ENCODE measurements at places on chromosomes 11 and 22.
A peak's percentile ranks its signal among the peaks of the same experiment; 100 is the strongest.

DNA sequence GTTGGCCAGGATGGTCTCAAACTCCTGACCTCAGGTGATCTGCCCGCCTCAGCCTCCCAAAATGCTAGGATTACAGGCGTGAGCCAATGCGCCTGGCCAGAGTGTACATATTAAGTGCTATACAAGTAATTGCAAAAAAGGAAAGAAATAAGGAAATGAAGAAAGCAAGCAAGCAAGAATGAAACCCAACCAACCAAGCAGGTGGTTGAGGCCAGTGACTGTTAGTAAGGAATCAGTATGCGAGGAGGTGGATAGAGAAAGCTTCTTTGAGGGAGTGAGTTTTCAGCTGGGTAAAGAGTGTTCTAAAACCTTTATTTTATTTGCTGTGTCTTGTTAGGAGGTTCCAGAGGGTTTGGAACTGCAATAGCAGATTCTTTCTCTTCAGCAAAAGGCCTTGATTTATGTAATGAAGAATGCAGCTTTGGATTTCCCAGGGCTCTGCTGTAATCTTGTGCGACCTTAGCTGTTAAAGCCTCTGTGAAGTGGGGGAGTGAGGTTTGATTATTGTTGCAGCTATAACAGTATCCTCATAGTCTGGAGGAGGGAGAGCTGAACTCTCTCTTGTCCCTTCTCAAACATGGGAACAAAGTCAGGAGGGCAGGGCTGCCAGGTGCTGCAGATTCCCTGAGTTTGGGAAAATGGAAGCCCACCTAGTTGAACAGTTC, 5.7 kb downstream of the AMPD3 start:
- no peak for DNase-seq

GRCh38 chr22:40728731-40729189, 49.5 kb downstream of the MCHR1 start:
- no peak for DNase-seq

GRCh38 chr11:17790453-17790852, 55.9 kb downstream of the KCNC1 start:
- DNase-seq = no peak

DNA sequence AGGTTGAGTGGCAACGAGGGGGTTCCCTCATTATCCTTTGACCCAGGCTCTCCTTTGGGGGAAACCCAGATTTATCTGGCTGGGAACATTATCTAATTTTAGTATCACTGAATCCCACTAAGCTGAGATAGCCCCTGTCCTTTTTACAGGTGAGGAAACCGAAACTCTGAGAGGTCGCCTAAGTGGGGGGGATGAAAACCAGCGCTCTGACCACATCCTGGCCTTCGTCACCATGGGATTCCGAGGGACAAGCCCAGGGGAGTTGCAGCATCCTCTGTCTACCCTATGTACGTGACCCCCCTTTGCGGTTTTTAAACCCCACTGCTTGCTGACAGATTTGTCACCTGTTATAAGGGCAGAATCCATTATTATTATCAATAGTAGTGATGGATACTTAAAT, 61.0 kb downstream of the ISX start:
- DNase-seq = no peak

- DNase-seq = no peak
These were observed 1.6 kb downstream of the CD5 start for GRCh38 chr11:61103851-61104423.

- no peak for DNase-seq
These were observed 13.0 kb downstream of the GRAP2 start for GRCh38 chr22:39913886-39914285.

GRCh38 chr11:119030029-119030328, 698 bp downstream of the SLC37A4 start:
- no peak for DNase-seq

GRCh38 chr11:133663135-133663985, 131.1 kb upstream of the OPCML start:
- no peak for DNase-seq

DNA sequence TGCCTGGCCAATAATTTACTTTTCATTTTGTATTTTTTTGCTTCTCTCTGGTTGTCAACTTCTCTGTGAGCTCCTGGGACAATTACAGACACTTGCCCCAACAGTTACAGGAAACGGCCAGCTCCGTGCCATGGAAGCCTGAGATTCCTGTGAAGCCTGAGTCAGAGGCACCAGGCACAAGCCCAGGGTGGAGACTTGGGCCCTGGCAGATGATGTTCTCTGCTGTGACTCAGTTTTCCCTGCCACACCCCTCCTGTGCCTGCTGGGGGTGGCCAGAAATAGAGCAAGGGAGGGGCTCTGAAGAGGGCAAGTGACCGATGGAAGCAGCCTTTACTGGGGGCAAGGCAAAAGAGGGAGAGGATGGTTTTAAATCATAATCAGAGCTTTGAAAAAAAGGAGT, 4.9 kb downstream of the ATP5MGL start:
- no peak for DNase-seq

GRCh38 chr11:72227316-72228228, 3.0 kb downstream of the INPPL1 start:
- DNase-seq = no peak

DNA sequence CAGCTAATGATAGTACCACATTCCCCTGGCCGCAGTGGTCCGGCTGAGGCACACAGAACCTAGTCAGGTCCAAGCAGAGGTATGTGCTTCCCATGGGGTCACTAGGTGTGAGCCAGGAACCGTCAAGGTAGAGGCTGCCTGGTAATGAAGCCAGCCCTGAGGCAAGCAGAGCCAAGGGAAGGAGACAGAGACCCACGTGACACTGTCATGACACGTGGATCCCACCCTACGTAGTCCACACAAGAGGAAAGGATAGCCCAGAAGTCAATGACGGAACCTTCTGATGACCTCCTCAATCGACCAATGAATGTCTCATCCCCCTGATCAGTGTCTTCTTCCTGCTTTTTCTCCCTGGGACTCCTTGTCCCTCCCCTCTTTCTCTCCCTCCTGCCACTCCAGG, 19.0 kb downstream of the A4GALT start:
- no peak for DNase-seq

DNA sequence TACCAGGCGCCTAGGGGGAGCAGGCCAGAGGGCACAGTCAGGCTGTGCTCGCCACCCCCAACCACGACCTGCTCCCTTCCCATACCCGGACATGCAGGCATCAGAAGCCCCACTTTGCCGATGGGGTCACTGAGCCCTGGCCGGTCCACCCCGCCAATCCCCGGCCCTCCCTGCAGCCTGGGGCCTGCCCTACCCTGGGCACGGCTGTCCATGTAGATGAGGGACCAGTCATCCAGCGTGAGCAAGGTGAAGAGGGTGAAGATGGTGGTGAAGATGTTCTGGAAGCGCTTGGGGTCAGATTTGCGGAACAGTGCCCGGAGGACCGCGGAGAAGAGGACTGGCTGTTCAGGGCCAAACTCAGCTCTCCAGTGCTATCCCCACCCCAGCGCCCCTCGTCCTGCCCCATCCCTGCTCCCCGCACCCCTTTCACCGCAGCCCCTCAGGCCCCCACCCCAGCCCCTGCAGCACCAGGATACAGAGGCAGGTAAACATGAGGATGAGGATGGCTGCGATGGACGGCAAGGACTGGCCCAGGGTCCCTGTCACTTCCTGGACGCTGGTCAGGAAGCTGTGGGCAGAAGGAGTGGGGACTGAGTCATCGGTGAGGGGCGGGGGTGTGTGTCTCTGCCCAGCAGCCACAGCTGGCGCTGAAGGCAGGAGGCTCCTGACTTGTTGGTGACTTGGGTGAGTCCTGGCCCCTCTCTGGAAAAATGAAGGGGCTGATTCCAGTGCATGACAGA, 5.5 kb downstream of the CATSPER1 start:
- no peak for DNase-seq

GRCh38 chr22:47282366-47282765, 519.9 kb downstream of the TBC1D22A start:
- no peak for DNase-seq

DNA sequence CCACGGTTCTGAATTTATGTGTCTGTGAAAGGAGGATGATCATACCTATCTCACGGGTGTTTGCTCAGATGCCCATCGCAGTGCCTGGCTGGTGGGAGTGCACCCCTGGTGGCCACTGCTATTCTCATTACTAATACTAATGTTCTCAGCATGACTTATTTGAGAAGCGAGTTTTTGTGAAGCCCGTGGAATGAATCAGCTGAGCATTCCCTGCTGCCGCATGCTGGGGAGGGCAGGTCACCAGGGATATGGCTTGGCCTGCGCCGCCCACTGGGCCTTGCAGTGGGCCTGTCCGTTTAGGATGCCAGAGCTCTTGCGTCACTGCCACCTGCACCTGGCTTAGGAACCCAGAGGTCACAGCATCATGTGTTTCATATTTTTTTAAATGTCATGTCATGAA, 16.9 kb downstream of the CTTN start:
- DNase-seq = no peak

GRCh38 chr11:65121865-65122696, at the start of the genes FAU and MRPL49:
TSS of gene FAU (minus strand) at chr11:65122134. CDS start at chr11:65121813, 321 bp downstream.
TSS of gene MRPL49 (plus strand) at chr11:65122321. CDS start at chr11:65122347, 26 bp downstream.
- DNase-seq = peak; percentile 60

DNA sequence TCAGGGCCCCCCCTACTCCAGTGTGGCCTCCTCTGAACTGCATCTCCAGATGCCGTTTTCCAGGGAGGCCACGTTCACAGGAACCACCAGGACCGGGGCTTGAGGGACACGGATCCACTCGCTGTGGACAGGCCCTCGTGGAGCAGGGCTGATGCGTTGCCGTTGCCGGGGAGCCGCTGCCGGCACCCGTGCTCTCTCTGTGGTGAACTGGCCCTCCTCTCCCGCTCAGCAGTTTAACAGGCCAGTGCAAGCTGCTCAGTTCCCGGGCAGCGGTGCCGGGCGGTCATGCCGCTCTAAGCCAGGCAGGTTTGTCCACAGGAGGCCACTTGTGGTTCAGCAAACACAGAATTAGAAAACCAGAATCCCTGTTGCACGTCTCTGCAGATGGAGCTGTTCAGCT, 301.6 kb downstream of the TBC1D22A start:
- DNase-seq = no peak

DNA sequence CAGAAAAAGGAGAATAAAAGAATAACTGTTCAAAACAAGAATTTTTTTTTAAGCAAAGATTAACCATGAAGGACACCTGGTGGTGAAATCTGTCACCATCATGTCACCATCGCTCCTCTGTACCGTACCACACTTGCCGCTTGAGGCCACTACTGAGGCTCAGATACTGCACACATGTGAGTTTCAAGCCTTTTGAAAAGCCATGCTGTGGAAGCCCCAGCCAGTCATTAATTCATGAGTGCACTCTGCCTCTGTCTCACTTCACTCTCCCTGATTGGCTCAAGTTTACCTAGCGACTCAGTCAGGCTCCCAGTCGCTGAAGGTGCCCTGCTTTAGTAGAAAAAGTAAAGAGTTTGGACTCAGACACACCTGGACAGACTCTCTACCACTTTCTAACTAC, 6.6 kb upstream of the MS4A12 start:
- DNase-seq = no peak

DNA sequence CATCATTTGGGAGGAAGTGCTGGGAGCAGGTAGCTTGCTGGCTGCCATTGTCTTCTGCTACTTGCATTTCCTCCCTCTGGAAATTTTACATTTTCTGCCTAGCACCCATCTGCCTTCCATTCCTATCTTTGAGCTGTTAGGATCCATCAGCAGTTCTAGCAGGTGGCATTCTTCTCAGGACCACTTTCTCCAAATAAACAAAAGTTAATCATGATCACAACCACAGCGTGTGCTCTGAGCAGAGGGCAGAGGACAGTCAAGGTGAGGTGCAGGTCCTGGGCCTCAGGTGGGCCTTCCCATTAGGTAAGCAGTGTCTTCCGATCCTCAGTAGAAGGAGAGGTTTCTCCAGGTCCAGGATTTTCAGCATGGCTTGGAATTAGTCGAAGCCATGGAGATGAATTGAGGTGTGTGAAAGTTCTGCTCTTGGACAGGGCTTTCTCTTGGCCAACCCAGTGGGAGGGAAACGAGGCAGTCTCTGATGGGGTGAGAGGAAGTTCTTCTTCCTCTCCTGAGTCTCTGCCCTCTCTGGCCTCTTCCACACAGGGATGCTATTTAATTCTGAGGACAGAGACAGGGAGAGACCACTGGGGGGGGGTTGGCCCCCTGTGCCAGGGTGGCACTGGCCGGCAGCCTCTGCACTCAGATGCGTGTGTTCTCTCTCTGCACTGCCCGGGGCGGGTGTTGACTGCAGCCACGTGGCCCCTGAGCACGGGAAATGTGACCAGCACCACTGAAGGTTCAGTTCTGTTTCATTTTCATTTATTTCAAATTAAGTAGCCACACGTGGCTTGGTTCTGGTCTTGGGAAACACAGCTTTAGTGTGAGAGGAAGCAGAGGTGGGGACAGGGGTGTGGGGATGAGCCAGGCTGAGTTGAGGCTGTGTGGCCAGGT, 170.8 kb downstream of the TBC1D22A start:
- DNase-seq = no peak

- DNase-seq = no peak
These were observed 9.9 kb upstream of the TALDO1 start for GRCh38 chr11:737366-737765.

DNA sequence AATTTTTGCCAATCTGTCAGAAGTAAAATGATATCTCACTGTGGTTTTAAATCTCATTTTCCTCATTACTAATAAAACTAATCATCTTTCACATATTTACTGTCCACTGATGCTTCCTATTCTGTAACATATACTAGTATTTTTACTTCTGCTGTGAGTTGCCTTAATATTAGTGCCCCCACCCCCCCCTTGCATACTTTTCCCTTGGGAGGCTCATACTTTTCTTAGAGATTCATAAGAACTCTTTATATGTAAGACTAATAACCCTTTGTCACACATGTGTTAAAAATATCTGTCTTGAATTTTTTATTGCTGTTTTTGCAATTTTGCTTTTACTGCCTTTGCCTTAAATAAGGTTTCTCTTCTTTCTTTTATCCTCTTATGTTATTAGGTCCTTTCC, 87.2 kb downstream of the PHF21A start:
- no peak for DNase-seq

- DNase-seq = no peak
These were observed 390.5 kb downstream of the TBC1D22A start for GRCh38 chr22:47152938-47153337.

DNA sequence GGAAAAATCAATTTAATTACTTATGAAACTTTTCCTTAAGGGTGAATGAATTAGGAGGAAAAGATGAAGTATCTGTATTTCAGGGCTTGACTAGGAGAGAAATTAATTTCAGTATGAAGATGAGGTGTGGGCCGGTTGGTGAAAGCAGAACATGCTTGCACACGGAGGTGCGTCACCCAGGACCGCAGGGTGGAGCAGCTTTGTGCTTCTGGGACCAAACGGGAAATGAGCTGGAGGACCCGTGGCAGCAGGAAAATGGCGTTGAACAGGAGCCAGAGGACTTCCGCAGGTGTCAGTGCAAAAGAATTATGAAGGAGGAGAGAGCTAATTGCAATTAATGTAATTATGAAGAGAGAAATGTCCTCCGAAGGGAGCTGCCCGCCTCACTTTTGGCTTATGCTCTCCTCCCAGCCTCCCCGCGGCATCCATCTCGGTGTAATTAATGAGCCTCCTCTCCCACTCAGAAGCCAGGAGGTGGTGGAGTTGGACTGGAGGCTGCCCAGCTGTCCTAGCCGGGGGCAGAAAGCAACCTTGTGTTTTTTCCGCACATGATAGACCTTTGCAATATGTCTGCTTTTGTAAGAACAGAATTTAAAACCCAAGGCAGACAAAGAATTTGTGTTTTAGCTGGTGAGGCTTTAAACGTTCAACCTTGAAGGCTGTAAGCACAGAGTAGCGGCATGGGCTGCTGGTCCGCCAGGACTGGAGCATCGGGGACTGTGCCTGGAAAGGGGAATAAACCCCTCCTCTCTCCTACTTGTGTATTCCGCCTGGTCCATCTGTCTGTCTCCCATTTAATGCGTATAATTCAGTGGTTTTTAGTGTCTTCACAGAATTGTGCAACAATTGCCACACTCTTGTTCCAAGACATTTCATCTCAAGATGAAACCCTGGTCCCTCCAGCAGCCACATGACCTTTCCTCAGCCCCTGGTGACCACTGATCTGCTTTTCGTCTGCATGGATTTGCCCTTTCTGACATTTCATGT, 180.6 kb downstream of the TBC1D22A start:
- no peak for DNase-seq

All from cortex of kidney (tissue), 1 donor.